RPMI8226 (cell line): ENCODE measurements at places on chromosomes 1 and 21.

- no peak for DNase-seq
These were observed 154.6 kb downstream of the C1orf94 start for GRCh38 chr1:34331020-34331926.

- DNase-seq, result no peak
These were observed 63.5 kb downstream of the AGPAT3 start for GRCh38 chr21:43928222-43929125.

DNA sequence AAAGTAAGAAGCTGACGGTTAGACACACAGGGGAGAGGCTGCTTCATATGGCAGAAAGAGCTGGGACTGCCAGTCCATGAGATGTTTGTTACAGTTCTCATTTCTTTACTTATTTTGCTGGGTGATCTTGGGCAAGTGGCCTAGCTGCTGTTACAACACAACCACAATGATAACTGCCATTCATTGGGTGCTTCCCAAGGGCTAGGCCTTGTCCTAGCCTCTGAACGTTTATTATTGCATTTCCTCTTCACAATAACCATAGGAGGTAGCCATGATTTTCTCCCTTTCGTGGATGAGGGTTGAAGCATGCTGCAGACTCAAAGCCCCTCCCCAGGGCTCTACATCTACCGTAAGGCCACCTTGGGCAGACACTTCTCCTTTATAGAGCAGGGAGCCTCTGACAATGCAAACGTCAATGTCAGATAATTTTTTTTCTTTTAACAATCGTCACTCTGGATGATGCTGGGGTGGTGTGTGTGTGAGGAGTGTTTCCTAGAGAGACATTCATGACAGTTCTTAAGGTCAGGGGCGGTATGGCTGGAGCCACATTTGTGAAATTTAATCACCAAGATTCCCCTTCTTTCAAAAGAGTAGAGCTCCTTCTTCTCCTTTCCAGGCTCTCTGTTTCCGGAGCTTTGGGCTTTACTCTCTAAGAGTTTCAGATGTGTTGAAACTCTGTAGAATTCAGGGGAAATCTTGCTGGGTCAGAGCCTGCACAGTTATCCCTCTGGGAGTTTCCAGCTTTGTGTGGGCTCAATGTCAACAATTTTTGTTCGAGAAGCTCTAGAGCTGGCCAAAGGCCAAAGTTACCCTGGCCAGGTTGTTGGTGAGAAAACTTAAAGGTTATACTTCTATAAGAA, 138.5 kb upstream of the SGIP1 start:
- DNase-seq, result no peak

DNA sequence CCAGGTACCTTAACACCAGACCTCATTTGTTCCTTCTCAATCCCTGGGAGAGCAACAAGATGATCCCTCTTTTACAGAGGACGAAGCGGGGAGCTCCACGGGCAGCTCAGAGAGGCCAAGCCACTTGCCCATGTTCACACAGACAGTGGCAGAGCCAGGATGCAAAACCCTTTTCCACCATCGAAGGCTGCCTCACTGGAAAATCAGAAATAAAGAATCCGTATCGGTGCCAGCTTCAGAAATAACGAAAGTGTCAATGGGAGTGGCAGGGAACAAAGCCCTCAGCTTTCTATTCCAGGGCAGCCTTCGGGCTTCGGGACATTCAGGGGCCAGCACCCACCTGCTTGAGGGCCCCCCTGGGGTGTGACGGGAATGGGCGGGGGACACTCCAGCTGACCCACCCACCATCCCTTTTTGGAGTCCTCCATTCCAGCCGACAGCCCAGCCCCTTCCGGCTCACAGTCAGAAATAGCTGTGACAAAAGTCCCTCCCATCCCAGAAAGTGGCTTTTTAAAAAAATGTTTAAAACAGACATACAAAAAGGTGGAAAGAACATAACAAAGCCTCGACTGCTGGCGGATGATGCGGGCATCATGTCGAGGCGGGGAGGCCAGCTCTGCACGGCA, 6.0 kb downstream of the IFFO2 start:
- DNase-seq, result no peak

- no peak for DNase-seq
These were observed 59.8 kb downstream of the CAPN2 start for GRCh38 chr1:223771814-223772770.

DNA sequence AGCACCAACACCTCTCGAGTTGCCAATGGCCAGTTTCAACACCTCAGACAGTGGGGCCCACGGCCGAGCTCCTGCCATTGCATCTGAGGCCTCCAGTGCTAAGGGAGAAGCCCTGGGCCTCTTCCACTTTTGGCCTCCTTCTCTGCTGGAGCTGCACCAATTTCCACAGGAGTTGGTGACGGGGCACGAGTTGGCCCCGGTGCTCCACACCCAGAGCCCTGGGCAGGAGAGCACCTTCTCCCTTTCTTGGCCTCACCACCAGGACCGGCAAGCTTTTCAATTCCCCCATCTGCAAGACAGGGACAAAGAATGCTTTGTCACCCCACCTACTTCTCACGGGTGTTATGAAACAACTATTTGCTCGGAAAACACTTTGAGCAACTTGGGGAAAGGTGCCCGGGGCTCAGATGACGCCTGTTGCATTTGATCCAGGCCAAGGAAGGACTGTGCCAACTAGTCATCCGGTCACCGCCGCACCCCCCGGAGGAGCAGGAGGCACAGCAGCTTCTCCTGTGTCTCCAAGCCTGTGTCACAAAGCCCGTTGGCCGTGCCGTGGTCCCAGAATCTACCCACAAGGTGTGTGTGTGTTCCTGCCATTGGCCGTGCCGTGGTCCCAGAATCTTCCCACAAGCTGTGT, 55.2 kb downstream of the TOMM20 start:
- DNase-seq, result no peak

DNA sequence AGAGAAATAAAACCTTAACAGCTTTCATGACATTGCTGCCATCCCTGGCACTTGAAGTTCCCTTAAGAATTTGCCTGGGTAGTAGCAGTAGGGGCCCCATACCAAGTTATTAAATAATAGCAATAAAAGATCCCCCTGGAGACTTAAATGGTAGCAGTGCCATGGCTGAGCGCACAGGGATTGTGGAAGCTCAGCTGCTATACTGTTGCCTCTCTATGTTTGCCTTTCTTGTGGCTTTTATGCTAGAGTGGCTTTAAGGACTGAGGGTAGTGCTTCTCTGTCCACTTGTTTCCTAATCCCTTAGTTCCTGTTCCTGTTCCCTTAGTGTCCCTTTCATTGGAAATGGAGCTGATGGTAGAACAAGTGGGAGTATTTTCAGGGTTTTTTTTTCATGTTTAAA, 42.1 kb downstream of the NCF2 start:
- DNase-seq, result no peak

DNA sequence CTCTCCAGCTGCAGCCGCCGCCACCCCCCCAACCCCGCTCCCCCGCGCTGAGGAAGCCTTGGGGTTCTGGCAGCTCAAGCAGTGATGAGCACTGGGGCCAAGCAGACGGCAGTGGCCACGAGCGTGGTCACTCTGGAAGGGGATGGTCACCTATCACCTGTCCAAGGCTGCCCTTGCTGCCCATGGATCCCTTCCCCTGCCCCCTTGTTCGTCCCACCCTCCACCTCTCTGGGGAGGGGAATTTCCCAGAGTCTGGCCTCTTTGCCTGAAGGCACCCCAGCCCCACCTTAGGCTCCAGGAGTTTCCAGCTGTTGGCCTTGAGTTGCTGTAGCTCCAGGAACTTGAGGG, 7.2 kb upstream of the SMIM12 start:
- no peak for DNase-seq
